ENCODE measurements at places on chromosomes 12 and 14.

DNA sequence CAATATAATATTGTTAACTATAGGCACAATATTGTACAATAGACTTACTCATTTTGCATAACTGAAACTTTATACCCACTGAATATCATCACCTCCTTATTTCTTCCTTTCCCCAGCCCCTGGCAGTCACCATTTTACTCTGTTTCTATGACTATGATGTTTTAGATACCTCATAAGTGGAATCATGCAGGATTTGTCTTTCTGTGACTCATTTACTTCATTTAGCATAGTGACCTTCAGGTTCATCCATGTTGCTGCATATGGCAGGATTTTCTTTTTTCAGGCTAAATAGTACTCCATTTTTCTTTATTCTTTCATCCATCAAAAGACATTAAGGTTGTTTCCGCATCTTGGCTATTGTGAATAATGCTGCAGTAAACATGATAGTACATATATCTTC, 18.9 kb downstream of the USP15 start:
- no peak for DNase-seq

- DNase-seq: peak; percentile 69
These were observed 1.3 kb downstream of the TEAD4 start for GRCh38 chr12:2960390-2960956.

GRCh38 chr12:69739287-69740191, 879 bp downstream of the RAB3IP start:
- peak; percentile 90 for DNase-seq

DNA sequence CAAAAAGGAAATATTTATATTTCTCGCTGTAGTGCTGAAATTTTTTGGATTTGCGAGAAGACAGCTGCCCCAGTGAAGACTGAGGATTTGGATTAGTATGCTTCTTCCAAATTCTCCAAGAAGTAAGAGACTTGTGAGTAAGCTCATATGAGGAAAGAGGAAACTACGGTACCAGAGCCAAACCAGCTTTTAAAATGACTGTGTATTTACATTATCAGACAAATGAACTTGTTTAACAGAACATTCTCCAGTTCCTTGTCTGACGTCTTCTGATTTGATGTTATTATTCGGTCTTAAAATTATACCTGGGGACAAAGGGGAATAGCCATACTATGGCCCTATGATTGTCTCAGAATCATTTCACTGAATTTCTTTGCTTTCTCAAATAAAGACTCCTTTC, 8.0 kb downstream of the CLEC12B start:
- DNase-seq: no peak

- no peak for DNase-seq
These were observed 179.7 kb downstream of the RAD51B start for GRCh38 chr14:67999290-67999689.

DNA sequence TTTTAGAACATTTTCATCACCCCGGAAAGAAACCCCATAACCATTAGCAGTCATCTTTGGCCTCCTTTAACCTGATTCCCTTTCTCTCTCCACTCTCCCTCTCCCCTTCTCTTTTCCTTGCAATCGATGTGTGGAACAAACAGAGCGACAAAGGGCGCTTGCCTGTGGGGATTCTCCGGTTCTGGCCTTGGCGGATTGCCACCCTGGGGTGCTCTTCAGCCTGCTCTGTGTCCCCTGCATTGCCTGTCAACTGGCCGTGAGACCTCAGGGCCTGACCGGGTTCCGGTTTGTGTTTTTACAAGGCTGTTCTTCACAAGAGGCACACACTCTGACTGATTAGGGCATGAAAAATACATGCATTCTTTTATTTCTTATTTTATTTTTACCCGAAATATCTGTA, 27.8 kb downstream of the LRTM2 start:
- DNase-seq: no peak

GRCh38 chr12:108193917-108194316, 64.8 kb downstream of the WSCD2 start:
- DNase-seq: no peak

GRCh38 chr12:124636138-124636978, 68.9 kb upstream of the NCOR2 start:
- DNase-seq: no peak

GRCh38 chr14:42814817-42815216, 1208.1 kb downstream of the LRFN5 start:
- DNase-seq: no peak

- DNase-seq: no peak
These were observed 285.4 kb downstream of the ALG10B start for GRCh38 chr12:38601949-38602348.

GRCh38 chr14:76439237-76439775, 63.4 kb downstream of the ESRRB start:
- no peak for DNase-seq

DNA sequence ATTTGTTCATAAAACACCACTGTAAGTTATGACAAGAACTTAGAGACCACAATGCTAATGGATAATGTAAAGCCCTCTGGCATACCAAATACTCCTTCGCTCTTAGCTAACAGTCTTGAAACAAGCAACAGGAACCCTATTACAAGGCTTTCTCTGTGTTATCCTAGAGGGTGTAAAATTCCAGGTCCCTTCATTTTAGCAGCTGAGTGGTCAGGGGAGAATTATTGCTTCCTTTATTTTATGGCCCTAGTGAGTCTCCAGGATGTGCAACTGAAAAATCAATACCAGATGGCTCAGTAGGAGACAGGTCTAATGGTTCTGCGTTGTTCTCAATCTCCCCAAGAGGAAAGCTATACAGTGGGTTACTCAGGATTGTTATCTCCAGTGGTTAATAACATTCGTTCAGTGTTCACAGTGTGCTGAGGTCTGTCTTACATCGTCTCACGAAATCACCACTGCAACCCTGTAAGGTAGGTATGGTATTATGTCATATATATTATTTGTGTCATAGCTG, 172.7 kb upstream of the CNOT2 start:
- no peak for DNase-seq

- peak; percentile 46 for DNase-seq
These were observed at the start of gene PITPNM2 for GRCh38 chr12:123150744-123151456. Gene PITPNM2 (minus strand): TSS chr12:123151090. CDS start chr12:123034590, 116,500 bp downstream.

GRCh38 chr12:72081777-72082176, 143.1 kb downstream of the TPH2 start:
- no peak for DNase-seq

DNA sequence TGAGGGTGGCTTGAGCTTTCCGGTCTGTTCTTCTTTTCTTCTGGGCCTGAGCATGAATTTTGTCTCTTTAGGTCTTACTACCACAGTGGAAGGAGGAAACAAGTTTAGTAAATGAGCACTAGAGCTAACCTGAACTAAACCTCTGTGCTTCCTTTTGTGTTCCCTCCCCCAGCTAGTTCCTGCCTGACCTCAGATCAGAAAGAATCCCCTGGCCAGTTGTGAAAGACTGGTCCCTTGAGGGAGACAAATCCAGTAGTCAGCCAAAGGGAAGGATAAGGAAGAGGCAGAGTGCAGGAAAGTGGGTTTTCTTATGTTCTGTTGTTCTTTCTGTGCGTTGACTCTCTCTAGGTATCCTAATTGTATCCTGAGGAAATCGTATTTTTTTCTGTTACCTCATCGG, 17.5 kb downstream of the ZNF664 start:
- DNase-seq: no peak

DNA sequence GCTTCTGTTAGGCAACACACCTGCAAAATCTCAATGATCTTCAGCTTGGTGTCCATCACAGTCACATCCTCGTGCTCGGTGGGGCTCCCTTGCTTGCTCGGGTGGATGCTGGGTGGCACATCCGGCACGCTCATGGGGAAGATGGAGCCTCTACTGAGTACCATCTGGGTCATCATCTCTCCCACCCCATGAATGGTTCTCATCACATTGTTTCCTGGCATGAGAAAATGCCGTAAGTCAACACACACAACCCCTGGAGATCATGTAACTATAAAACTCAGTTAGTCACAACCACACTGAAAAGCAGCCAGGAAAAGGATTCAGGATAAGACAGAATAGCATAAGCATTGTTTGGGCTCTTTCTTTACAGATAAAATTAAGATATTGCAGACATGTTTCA, 201.1 kb downstream of the ITPR2 start:
- DNase-seq: no peak

All from posterior cingulate gyrus (tissue), 11 donors.